Spleen (tissue), 13 donors: ENCODE measurements at places on chromosomes 2 and 18. TPM values are rescaled to one million over a fixed set of nuclear protein-coding genes. Genes with fewer than 3 reads are reported as not detected.

- no peaks in the 10 kb centered on the region for H3K27me3 ChIP-seq
- H3K36me3 ChIP-seq, result no peaks in the 10 kb centered on the region
- no peak overlapping the region for H3K27ac ChIP-seq
- H3K4me1 ChIP-seq, result no peaks in the 10 kb centered on the region
- DNase-seq, result no peak
Measured at GRCh38 chr2:73020306-73020656, 51.2 kb downstream of the SFXN5 start.

GRCh38 chr2:212379103-212379502 is 159.5 kb downstream of the ERBB4 start:
- no peak for DNase-seq
- H3K4me1 ChIP-seq, result no peaks in the 10 kb centered on the region
- H3K27ac ChIP-seq, result no peak overlapping the region
- H3K4me3 ChIP-seq, result no peak overlapping the region
- H3K36me3 ChIP-seq, result no peaks in the 10 kb centered on the region

DNA sequence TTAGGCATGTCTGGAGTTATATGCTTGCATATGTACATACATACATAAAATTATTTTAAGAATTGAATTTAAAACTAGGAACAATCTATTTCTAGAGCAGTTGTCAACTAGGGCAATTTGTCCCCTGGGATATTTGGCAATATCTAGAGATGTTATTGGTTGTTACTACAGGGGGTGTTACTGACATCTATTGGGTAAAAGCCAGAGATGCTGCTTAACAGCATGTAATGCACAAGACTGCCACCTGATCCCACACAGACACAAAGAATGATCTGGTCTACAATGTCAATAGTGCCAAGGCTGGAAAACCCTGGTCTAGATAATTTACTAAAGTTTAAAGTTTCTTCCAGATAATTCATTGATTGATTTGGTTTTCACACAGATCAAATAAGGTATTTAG is 185.3 kb downstream of the NYAP2 start:
- H3K4me3 ChIP-seq, result no peak overlapping the region
- H3K4me1 ChIP-seq, result no peaks in the 10 kb centered on the region
- H3K27me3 ChIP-seq, result no peaks in the 10 kb centered on the region
- no peaks in the 10 kb centered on the region for H3K36me3 ChIP-seq

The MOGAT1 gene
- not detected for total RNA-seq

DNA sequence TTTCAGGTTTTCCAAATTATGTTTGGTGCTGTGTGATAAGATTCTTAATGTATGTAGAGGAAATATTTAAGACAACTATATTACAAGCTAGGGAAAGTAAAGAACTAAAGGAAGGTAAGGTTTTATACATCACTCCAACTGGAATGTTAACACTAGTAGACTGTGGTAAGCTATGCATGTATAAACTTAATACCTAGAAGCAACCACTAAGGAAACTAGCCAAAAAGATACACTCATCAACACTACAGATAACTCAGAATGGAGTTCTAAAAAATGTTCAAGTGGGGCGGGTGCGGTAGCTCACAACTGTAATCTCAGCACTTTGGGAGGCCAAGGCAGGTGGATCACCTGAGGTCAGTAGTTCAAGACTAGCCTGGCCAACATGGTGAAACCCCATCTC is 37.8 kb upstream of the MALL start:
- no peak overlapping the region for H3K27ac ChIP-seq
- H3K27me3 ChIP-seq, result no peaks in the 10 kb centered on the region
- no peak for DNase-seq
- H3K4me3 ChIP-seq, result no peak overlapping the region

DNA sequence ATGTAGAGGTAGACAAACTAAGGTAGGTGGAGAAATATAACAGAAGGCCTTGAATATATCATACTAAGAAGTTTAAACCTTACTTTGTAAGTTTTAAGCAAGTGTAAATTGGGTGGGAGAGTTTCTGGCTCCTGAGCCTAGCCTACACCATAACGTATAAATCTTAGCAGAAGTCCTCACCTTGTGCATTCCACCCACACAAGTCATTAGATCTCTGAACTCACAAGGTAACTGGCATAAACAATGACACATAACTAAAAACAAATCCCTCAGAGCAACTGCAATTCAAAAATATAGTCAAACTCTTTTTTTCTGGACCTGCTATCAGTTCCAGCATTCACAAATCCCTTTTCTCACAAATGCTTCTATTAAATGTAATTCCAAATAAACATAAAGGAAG is 9.4 kb downstream of the REV1 start:
- no peak for DNase-seq
- H3K4me3 ChIP-seq, result no peak overlapping the region
- peaks cover 26% of the 10 kb centered on the region for H3K4me1 ChIP-seq
- no peaks in the 10 kb centered on the region for H3K36me3 ChIP-seq
- no peak overlapping the region for H3K27ac ChIP-seq

GRCh38 chr2:226095058-226095457 is 695.5 kb downstream of the NYAP2 start:
- H3K27ac ChIP-seq, result no peak overlapping the region
- no peaks in the 10 kb centered on the region for H3K27me3 ChIP-seq
- H3K4me1 ChIP-seq, result no peaks in the 10 kb centered on the region
- DNase-seq, result no peak

GRCh38 chr2:132999421-132999820 is 329.4 kb upstream of the LYPD1 start:
- no peaks in the 10 kb centered on the region for H3K36me3 ChIP-seq
- H3K27me3 ChIP-seq, result no peaks in the 10 kb centered on the region
- H3K4me3 ChIP-seq, result no peak overlapping the region
- H3K4me1 ChIP-seq, result no peaks in the 10 kb centered on the region
- no peak overlapping the region for H3K27ac ChIP-seq
- no peak for DNase-seq

DNA sequence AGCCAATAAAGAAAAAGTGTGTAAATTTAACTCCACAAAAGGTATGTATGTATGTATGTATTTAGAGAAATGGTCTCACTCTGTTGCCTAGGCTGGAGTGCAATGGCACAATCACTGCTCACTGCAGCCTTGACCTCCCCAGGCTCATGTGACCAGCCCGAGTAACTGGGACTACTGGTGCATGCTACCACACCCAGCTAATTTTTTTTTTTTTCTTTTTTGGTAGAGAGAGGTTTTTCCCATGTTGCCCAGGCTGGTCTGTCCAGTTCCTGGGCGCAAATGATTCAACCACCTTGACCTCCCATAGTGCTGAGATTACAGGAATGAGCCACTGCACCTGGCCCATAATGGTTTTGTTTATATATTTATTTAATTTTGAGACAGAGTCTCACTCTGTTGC is 67.1 kb downstream of the CERKL start:
- H3K4me3 ChIP-seq, result no peak overlapping the region
- no peak overlapping the region for H3K27ac ChIP-seq
- no peaks in the 10 kb centered on the region for H3K36me3 ChIP-seq
- no peak for DNase-seq
- H3K4me1 ChIP-seq, result peaks cover 8% of the 10 kb centered on the region

GRCh38 chr2:98281607-98282006 is 64.6 kb upstream of the CNGA3 start:
- no peaks in the 10 kb centered on the region for H3K27me3 ChIP-seq
- no peak overlapping the region for H3K4me3 ChIP-seq
- DNase-seq, result no peak
- H3K36me3 ChIP-seq, result no peaks in the 10 kb centered on the region
- H3K27ac ChIP-seq, result no peak overlapping the region
- H3K4me1 ChIP-seq, result no peaks in the 10 kb centered on the region

The LYPD1 gene
- 1.0 TPM for total RNA-seq

DNA sequence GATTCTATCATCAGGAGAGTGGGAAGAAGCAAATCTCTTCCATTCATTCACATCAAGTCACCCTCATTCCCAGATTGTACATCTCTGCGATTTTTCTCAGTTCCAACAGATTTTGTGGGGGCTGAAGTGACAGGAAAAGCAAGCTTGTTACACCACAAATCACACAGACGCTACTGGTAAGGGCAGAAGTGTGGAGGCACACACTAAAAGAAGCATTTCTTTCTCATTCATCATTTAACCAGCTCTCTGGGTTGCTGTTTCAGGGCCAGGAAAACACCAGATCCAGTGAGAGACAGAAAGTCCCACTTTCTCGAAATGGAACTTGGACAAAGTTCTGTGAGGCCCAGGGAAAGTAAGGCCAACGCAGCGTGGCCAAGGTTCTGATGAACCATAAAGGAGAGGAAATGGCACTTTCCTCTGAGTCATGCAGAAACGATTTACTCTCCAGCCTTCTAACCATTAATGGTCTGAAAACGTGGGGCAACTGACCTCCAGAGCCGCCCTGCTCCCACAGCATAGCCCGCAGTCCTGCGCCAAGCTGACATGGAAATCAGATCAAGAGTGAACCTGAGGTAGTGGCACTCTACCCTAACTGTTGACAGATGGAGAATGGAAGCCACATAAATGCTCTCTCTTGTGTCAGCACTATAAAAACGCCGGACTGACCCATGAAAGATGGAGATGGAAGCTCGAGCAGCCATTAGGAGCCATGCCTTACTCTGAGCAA is 191.0 kb downstream of the C1D start:
- H3K4me1 ChIP-seq, result no peaks in the 10 kb centered on the region
- H3K4me3 ChIP-seq, result no peak overlapping the region
- no peak overlapping the region for H3K27ac ChIP-seq
- no peak for DNase-seq
- peaks cover 3% of the 10 kb centered on the region for H3K27me3 ChIP-seq

The UPP2 gene
- total RNA-seq, result not detected

DNA sequence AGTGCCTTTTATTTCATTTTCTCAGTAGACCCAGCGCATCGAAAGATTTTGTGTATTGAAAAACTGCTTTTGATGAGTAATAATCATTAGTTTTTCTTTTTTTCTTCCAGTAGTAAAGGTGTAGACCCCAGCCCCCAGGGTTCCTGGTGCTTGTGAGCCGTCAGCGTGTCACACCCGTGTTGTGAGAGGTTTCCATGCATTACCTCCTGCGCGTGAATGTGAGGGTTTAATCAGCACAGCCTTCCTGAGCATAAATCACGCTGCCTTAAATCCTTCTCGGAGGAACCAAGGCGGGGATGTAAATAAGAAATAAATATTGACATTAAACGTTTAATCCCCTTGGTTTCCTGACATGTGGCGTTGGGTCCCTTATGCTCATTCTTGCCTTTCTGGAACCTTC is 24.3 kb downstream of the TSHZ1 start:
- DNase-seq, result no peak
- H3K4me1 ChIP-seq, result peaks cover 15% of the 10 kb centered on the region
- H3K36me3 ChIP-seq, result peaks cover 4% of the 10 kb centered on the region
- H3K27me3 ChIP-seq, result no peaks in the 10 kb centered on the region

The PSMA8 gene
- total RNA-seq, result not detected

DNA sequence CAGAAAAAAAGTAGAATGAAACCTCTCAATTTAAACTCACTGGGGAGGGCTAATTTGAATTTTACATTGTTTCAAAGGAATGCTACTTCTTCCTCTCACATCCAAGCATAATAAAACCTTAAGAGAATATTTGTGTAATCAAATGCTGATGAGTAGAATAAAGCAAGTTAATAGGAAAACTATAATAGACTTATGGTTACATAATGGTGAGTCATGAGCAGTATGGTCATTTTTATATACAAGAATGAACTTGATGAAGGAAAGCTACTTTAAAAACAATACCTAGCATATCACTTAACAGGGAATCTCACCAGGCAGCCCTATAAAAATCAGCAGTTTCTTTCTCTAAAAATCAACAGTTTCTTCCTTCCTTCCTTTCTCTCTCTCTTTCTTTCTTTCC is 80.3 kb downstream of the VSNL1 start:
- no peak for DNase-seq
- no peaks in the 10 kb centered on the region for H3K27me3 ChIP-seq
- no peak overlapping the region for H3K27ac ChIP-seq
- H3K36me3 ChIP-seq, result no peaks in the 10 kb centered on the region
- H3K4me1 ChIP-seq, result no peaks in the 10 kb centered on the region

DNA sequence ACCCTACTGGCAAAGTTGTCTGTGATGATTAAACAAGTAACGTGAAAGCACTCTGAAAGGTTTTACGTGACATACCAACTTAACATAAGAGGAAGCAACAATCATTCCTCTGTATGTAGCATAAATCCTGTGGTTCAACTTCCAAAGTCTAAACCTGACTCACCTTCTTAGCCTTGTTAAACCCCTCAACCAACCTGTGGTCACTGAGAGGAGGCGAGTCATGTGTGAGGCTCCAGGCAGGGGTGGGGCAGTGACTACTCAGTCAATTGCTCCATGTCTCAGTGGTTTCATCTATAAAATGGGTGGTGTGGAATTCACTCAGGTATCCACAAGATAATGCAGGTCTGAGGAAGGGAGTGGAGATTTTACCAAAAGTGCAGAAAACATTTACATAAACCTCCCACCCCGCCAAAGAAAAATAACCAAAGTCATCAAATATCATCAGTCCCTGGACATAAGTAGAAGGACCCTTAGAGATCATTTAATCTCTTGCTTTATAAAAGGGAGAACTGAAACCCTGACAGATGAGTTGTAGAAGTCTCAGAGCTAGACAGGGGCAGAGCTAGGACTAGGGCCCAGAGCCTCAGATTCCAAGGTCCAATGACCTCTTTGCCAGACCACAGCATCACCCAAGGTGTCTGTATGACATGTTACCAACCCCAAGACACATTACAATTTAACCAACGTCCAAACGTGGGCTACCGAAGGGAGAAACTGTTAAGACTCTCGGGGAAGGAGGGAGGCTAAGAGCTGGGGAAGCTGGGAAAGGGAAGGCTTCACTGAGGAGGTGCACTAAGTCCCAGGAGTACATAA is 3.7 kb upstream of the PCBP1 start:
- H3K4me3 ChIP-seq, result no peak overlapping the region
- DNase-seq, result no peak
- H3K4me1 ChIP-seq, result peaks cover 41% of the 10 kb centered on the region
- peak overlapping the region; percentile 100 for H3K27ac ChIP-seq
